ENCODE measurements at places on chromosomes 1 and 21. TPM values are rescaled to one million over a fixed set of nuclear protein-coding genes. Genes with fewer than 3 reads are reported as not detected.

GRCh38 chr1:234544087-234544579, 65.2 kb upstream of the TARBP1 start:
- DNase-seq, result peak; percentile 47
- H3K36me3 ChIP-seq, result no peaks in the 10 kb centered on the region
- H3K27ac ChIP-seq, result no peak overlapping the region
- H3K27me3 ChIP-seq, result no peaks in the 10 kb centered on the region
- peaks cover 12% of the 10 kb centered on the region for H3K4me1 ChIP-seq
- no peak overlapping the region for H3K4me3 ChIP-seq

- DNase-seq, result no peak
- no peaks in the 10 kb centered on the region for H3K4me1 ChIP-seq
- no peaks in the 10 kb centered on the region for H3K36me3 ChIP-seq
- H3K27me3 ChIP-seq, result no peaks in the 10 kb centered on the region
- no peak overlapping the region for H3K4me3 ChIP-seq
These were observed 268.7 kb downstream of the CHRM3 start for GRCh38 chr1:239655023-239655422.

DNA sequence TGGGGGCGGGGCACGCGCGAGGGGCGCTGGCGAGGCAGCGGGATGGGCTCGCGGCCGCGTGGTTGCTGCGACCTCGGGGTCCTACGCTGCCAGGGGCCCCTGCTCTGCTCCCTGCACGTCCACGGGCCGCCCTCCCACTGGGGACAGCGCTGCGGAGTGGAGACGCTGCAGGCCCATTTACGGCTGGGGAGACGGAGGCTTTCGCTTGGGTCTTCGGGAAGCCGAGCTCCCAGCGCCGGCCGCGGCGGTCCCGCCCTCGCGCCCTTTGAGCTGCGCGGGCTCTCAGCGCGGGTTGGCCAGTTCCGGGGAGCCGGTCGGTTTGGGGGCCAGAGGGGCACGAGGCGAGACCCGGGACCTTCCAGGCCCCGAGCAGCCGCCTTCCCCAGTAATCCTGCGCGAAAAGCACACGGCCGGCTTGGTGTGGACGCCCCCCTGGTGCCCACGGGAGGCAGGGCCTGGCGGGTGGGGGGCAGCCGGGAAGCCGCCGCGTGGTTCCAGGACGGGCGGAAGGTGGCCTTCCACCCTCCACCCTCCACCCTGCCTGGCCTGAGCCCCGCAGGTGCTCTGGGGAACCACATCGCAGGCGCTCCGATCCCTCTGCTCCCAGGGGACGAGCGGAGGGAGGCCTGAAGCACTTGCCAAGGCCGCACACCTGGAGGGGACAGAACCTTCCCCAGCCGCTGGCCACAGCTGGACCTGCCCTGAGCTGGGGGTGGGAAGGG, 570 bp upstream of the PEX10 start:
- H3K4me1 ChIP-seq, result peaks cover 60% of the 10 kb centered on the region
- no peak for DNase-seq
- H3K4me3 ChIP-seq, result peak overlapping the region; percentile 58
- peaks cover 10% of the 10 kb centered on the region for H3K36me3 ChIP-seq
- H3K27me3 ChIP-seq, result no peaks in the 10 kb centered on the region

DNA sequence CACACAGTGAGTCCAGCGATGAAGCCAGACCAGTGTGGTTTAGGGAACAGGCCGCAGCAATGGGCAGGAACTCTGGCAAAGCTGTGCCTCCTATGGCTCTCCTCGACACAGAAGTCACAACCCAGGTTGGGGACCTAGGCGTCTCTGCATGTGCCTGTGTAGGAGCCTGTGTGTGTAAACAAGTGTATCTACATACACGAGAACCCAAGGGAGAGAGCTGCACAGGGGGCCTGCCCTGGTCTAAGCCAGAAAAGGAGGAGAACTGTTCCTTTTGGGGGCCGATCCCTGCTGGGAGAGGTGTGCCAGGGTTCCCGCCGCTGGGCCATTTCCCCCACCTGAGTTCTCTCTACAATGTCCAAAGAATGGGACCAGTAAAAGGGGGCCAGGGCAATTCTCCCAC, 56.0 kb downstream of the CD247 start:
- no peak overlapping the region for H3K4me3 ChIP-seq
- peaks cover 55% of the 10 kb centered on the region for H3K36me3 ChIP-seq
- H3K27ac ChIP-seq, result peak overlapping the region; percentile 68
- H3K27me3 ChIP-seq, result no peaks in the 10 kb centered on the region

GRCh38 chr1:229296541-229296941, 25.6 kb downstream of the RAB4A start:
- no peak overlapping the region for H3K27ac ChIP-seq
- peaks cover 2% of the 10 kb centered on the region for H3K4me1 ChIP-seq
- no peaks in the 10 kb centered on the region for H3K27me3 ChIP-seq

Gene AIM2
- total RNA-seq, result 0.36 TPM

Gene ARHGAP29
- not detected for total RNA-seq

Gene MMEL1
- 0.67 TPM for total RNA-seq

Data from CD4-positive, alpha-beta T cell (primary cell).